ENCODE measurements at places on chromosomes 1 and 21. TPM values are rescaled to one million over a fixed set of nuclear protein-coding genes. Genes with fewer than 3 reads are reported as not detected.
A peak's percentile ranks its signal among the peaks of the same experiment; 100 is the strongest.

IPO13 gene
- 16.4 TPM for polyA plus RNA-seq

DHX9 gene
- 61.0 TPM for polyA plus RNA-seq

ITGB2 gene
- 250 TPM for polyA plus RNA-seq

SPRR2B gene
- not detected for polyA plus RNA-seq

- no peak for DNase-seq
- no peaks in the 10 kb centered on the region for H3K4me1 ChIP-seq
- no peak overlapping the region for H3K27ac ChIP-seq
- H3K4me3 ChIP-seq, result no peak overlapping the region
- no peaks in the 10 kb centered on the region for H3K36me3 ChIP-seq
Observed at GRCh38 chr1:73516451-73516850, 681.5 kb downstream of the LRRIQ3 start.

DNA sequence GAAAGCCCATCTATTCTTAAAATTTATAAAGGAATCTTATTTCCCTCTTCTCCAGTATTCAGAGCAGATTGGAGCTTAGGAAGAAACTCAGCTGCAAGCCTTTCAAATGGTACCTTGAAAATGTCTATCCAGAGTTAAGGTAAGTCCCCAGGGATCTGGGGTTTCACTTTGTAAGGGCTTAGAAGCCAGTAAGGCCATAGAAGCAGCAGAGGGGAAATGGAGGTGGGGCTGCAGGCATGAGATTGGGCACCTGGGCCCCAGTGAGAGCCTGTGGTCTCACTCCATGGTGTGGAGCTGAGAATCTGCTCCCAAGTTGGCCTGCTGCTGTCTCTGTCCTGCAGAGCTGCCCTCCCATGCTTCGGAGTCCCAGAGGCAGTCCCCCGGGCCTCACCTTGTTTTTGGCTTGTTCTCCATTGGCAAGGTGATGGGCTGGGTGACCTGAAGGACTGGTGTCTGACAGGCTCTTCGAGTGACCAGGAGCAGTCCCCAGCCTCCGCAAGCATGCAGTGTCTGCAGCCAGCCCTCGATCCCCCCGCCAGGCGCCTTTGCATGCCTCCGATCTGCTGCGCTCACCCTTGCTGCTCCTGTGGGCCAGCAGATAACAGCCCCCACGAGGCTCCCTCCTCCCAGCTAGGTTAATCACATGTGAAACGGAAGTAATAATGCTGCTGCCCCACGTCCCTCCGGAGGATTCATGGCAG, 163.1 kb downstream of the PGBD5 start:
- H3K36me3 ChIP-seq, result peaks cover 85% of the 10 kb centered on the region
- H3K27me3 ChIP-seq, result no peaks in the 10 kb centered on the region
- peak; percentile 62 for DNase-seq
- no peak overlapping the region for H3K4me3 ChIP-seq
- no peaks in the 10 kb centered on the region for H3K4me1 ChIP-seq

GRCh38 chr1:220368352-220369265, 96.4 kb upstream of the RAB3GAP2 start:
- no peaks in the 10 kb centered on the region for H3K27me3 ChIP-seq
- no peak overlapping the region for H3K4me3 ChIP-seq
- no peaks in the 10 kb centered on the region for H3K4me1 ChIP-seq
- no peak overlapping the region for H3K27ac ChIP-seq

- no peaks in the 10 kb centered on the region for H3K4me1 ChIP-seq
- no peaks in the 10 kb centered on the region for H3K27me3 ChIP-seq
- no peak overlapping the region for H3K27ac ChIP-seq
- no peak overlapping the region for H3K4me3 ChIP-seq
- no peak for DNase-seq
Observed at GRCh38 chr1:55712148-55712547, 497.0 kb upstream of the USP24 start.

DNA sequence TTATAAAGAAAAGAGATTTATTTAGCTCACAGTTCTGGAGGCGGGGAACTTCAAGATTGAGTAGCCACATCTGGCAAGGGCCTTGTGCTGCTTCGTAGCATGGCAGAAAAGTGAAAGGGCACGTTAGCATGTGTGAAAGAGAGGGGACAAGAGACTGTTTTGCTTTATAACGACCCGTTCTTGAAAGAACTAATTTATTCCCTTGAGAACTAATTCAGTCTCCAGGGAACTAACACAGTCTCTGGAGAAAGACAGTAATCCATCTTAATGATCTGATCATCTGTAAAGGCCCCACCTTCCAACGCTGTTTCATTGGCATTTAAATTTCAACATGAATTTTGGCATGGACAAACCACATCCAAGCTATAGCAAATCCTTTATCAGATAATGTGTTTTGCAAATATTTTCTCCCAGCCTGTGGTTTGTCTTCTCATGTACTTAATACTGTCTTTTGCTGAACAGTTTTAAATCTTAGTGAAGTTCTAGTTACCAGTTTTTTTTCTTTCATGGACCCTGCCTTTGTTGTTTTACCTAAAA, 26.1 kb downstream of the MTR start:
- no peak for DNase-seq
- H3K36me3 ChIP-seq, result peaks cover 6% of the 10 kb centered on the region
- no peaks in the 10 kb centered on the region for H3K4me1 ChIP-seq
- no peak overlapping the region for H3K4me3 ChIP-seq
- H3K27ac ChIP-seq, result no peak overlapping the region
